ENCODE measurements at places on chromosomes 7 and 10. TPM values are rescaled to one million over a fixed set of nuclear protein-coding genes. Genes with fewer than 3 reads are reported as not detected.
A peak's percentile ranks its signal among the peaks of the same experiment; 100 is the strongest.

PLXDC2 gene
- total RNA-seq = 113 TPM

- H3K27ac ChIP-seq = peak overlapping the region; percentile 81
- peaks cover 52% of the 10 kb centered on the region for H3K4me1 ChIP-seq
- no peak overlapping the region for H3K4me3 ChIP-seq
- H3K27me3 ChIP-seq = no peaks in the 10 kb centered on the region
- no peak for DNase-seq
- no peaks in the 10 kb centered on the region for H3K36me3 ChIP-seq
Measured at GRCh38 chr7:107076781-107077698, 32.5 kb downstream of the PRKAR2B start.

- H3K27ac ChIP-seq = no peak overlapping the region
- H3K36me3 ChIP-seq = no peaks in the 10 kb centered on the region
- peaks cover 2% of the 10 kb centered on the region for H3K4me1 ChIP-seq
- H3K27me3 ChIP-seq = no peaks in the 10 kb centered on the region
- no peak overlapping the region for H3K4me3 ChIP-seq
Measured at GRCh38 chr10:10520491-10521385, 496.9 kb upstream of the CELF2 start.

DNA sequence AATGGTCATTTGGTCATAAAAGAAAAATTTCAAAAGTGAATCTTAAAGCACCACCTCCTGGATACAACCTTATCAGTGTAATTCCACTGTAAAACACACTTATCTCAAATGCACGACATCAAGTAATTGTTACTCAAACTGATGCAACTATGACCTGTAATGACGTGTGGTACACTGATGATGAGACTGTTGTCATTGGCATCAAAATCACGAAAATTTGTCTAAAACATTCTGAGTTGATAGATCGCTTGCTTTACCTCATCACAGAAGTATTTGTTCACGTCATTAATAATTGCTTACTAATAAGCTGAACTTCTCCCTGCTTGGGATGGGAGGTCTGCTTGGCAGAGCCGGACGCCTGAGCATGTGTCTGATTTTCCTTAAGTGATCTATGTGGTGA lies 221.8 kb upstream of the KLF6 start:
- no peak overlapping the region for H3K27ac ChIP-seq
- no peak overlapping the region for H3K4me3 ChIP-seq
- H3K36me3 ChIP-seq = no peaks in the 10 kb centered on the region
- no peaks in the 10 kb centered on the region for H3K27me3 ChIP-seq
- H3K4me1 ChIP-seq = no peaks in the 10 kb centered on the region

CALCR gene
- 0.22 TPM for total RNA-seq

SDK1 gene
- 0.97 TPM for total RNA-seq

GFRA1 gene
- 8.1 TPM for total RNA-seq

DNA sequence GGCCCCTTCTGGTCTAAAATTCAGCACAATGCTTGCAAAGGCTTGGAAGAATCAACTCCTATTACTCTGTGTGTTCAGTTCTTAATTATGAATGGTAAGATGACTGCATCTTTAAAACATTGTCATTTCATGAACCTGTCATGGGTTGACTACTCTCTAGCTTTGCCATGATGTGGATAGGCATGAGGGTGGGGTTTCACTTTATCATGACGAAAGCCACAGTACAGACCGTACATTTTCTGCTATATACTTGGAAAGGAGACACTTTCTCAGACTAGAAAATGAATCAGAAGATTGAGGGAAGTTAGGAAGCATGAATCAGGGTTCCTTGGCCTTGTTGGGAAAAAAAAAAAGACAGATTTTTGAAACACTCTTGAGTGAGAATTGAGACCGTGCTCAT lies 19.7 kb upstream of the MSRB2 start:
- no peaks in the 10 kb centered on the region for H3K4me1 ChIP-seq
- H3K4me3 ChIP-seq = no peak overlapping the region
- peaks cover 15% of the 10 kb centered on the region for H3K27me3 ChIP-seq
- DNase-seq = no peak
- H3K36me3 ChIP-seq = no peaks in the 10 kb centered on the region

GRCh38 chr10:89846786-89847185 lies 145.4 kb downstream of the KIF20B start:
- no peak overlapping the region for H3K27ac ChIP-seq
- H3K36me3 ChIP-seq = no peaks in the 10 kb centered on the region
- H3K4me3 ChIP-seq = no peak overlapping the region
- no peaks in the 10 kb centered on the region for H3K27me3 ChIP-seq
- no peak for DNase-seq

DNA sequence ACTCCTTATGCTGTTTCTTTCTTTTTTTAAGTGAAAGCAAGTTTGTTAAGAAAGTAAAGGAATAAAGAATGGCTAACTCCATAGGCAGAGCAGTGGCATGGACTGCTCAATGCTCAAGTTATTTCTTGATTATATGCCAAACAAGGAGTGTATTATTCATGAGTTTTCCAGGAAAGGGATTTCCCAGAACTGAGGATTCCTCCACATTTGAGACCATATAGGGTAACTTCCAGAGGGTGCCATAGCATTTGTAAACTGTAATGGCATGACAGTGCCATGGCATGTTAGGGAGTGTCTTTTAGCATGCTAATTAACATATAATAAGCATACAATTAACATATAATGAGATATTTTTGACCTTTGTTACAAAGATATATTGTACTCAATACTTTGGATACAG lies 1034.5 kb upstream of the PHF14 start:
- no peaks in the 10 kb centered on the region for H3K4me1 ChIP-seq
- no peak overlapping the region for H3K27ac ChIP-seq
- DNase-seq = no peak
- no peak overlapping the region for H3K4me3 ChIP-seq
- no peaks in the 10 kb centered on the region for H3K36me3 ChIP-seq
- H3K27me3 ChIP-seq = no peaks in the 10 kb centered on the region

- no peaks in the 10 kb centered on the region for H3K27me3 ChIP-seq
- DNase-seq = no peak
- no peak overlapping the region for H3K4me3 ChIP-seq
Measured at GRCh38 chr10:3526727-3527501, 258.1 kb downstream of the KLF6 start.

GRCh38 chr10:58511765-58512490 lies 744 bp upstream of the BICC1 start:
- no peaks in the 10 kb centered on the region for H3K27me3 ChIP-seq
- H3K4me1 ChIP-seq = no peaks in the 10 kb centered on the region
- DNase-seq = peak; percentile 24

ASIC3 gene
- 1.4 TPM for total RNA-seq

PDLIM1 gene
- total RNA-seq = 31.2 TPM

- no peak overlapping the region for H3K27ac ChIP-seq
- H3K36me3 ChIP-seq = no peaks in the 10 kb centered on the region
- no peak overlapping the region for H3K4me3 ChIP-seq
- H3K4me1 ChIP-seq = no peaks in the 10 kb centered on the region
Measured at GRCh38 chr7:85322252-85322651, 135.4 kb upstream of the SEMA3D start.

DNA sequence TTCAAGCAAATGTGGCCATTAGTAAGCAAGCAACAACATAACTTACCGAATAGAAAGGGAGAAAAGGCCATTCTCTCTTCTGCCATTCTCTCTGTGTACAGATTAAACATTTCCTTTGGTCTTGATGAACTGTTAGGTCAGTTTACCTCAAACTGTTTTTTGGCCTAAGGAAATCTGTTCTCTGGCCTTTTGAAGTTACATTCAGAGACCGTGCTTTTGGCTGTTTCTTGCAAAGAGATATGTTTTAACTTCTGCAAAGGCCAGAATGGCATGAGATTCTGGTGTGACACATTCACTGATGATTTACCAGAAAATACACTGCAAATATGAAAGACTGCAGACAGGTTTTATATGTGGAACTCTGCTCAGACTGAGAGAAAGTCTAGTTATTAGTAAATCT lies 22.2 kb downstream of the AHR start:
- peaks cover 36% of the 10 kb centered on the region for H3K4me1 ChIP-seq
- H3K27me3 ChIP-seq = no peaks in the 10 kb centered on the region
- no peaks in the 10 kb centered on the region for H3K36me3 ChIP-seq
- DNase-seq = no peak

DNA sequence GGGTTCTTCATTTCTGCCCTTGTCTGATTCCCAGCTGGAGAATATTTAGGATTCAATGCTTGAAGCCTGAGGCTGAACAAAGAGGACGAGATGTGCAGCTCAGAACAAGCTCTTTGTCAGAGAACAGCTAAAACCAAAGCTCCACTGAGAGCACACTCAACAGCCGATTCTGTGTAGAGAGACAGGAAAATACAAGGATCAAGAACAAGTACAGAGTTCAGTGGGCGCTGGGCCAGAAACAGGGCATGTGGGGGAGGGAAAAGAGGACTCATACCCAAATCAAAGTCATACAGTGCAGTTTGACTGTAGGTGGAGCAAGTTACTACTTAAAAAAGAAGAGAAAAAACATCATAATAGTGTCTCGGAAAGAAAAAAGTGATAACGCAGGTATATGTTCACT lies at the start of gene AGMO:
Gene AGMO (minus strand): TSS at position 181 of the 400 bp plus-strand sequence.
- H3K27me3 ChIP-seq = no peaks in the 10 kb centered on the region
- H3K4me1 ChIP-seq = no peaks in the 10 kb centered on the region
- H3K36me3 ChIP-seq = no peaks in the 10 kb centered on the region
- no peak for DNase-seq

- no peak overlapping the region for H3K27ac ChIP-seq
- no peak for DNase-seq
- H3K4me3 ChIP-seq = no peak overlapping the region
- H3K27me3 ChIP-seq = no peaks in the 10 kb centered on the region
- H3K36me3 ChIP-seq = no peaks in the 10 kb centered on the region
- H3K4me1 ChIP-seq = no peaks in the 10 kb centered on the region
Measured at GRCh38 chr10:50438049-50438936, 185.5 kb downstream of the SGMS1 start.

DNA sequence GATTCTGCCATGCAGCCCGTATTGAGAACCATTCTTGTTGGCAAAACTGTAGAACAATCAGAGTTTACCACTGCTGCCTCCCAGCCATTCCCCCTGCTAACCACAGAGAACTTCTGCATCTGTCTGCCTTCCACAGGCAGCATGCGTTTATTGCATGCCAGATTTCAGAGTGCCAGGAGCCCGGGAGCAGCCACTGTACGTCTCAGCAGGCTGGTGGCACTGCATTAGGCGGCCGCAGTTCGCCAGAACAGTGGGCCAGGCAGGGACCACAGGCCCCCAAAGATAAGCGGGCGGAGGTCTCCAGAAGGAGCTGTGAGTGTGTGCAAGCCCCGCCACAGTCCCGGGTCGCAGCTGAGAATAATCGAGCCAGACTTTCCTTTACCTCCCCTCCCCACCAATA lies 31.8 kb downstream of the ZNF467 start:
- no peak overlapping the region for H3K4me3 ChIP-seq
- no peak overlapping the region for H3K27ac ChIP-seq
- no peaks in the 10 kb centered on the region for H3K36me3 ChIP-seq
- peaks cover 9% of the 10 kb centered on the region for H3K4me1 ChIP-seq

- no peak overlapping the region for H3K4me3 ChIP-seq
- DNase-seq = peak; percentile 57
- no peak overlapping the region for H3K27ac ChIP-seq
Measured at GRCh38 chr10:15791816-15792524, 68.3 kb downstream of the MINDY3 start.

- no peak overlapping the region for H3K4me3 ChIP-seq
- H3K4me1 ChIP-seq = no peaks in the 10 kb centered on the region
- no peak overlapping the region for H3K27ac ChIP-seq
- DNase-seq = no peak
- no peaks in the 10 kb centered on the region for H3K27me3 ChIP-seq
Measured at GRCh38 chr7:9120331-9120730, 686.9 kb downstream of the NXPH1 start.

CTBP2 gene
- 57.1 TPM for total RNA-seq

GRCh38 chr10:124294811-124295770 lies 123.6 kb downstream of the OAT start:
- no peak overlapping the region for H3K4me3 ChIP-seq
- DNase-seq = no peak
- no peaks in the 10 kb centered on the region for H3K4me1 ChIP-seq
- no peaks in the 10 kb centered on the region for H3K36me3 ChIP-seq
- H3K27ac ChIP-seq = no peak overlapping the region

ALOX5 gene
- 35.4 TPM for total RNA-seq

DNA sequence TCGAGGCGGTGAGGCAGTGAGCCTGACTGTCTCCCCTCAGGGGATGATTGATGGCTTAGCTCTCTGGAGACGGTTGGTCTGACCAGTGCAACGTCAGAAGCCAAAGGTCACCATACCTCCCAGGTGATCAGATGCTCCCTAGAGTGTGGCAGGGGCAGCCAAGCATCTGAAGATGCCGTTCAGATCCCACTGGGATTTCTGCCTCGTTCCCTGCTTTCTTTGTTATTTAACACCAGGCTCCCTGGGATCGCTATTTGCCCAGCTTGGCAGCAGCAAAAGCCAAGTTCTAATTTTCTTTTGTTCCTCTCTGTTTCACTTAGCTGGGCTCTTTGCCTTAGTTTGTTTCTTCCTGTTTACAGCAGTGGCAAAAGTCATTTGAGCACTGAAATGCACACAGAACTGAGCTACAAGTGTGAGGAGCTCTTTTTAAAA lies 53.5 kb upstream of the SVIL start:
- H3K36me3 ChIP-seq = no peaks in the 10 kb centered on the region
- H3K27ac ChIP-seq = no peak overlapping the region
- H3K4me1 ChIP-seq = peaks cover 32% of the 10 kb centered on the region
- DNase-seq = no peak

DNA sequence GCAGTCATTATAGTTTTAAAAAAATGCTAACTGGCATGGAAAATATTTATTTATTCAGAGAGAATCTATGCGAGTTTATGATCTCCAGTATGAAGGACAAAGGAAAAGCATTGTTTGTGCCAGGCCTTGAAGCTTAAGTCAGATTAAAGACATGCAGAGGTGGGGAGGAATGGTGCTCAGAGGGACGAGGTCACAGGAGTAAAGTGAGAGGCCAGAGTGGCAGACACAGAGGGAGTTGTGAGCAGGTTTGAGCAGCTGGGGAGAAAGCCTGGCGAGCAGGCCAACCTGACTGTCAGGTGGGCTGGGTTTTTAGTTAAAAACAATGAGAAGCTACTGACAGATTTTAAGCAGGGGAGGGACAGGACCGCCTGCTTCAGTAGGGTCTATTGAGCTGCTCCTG lies 6.8 kb upstream of the CCNY start:
- no peaks in the 10 kb centered on the region for H3K36me3 ChIP-seq
- H3K27me3 ChIP-seq = no peaks in the 10 kb centered on the region
- peaks cover 33% of the 10 kb centered on the region for H3K4me1 ChIP-seq
- H3K27ac ChIP-seq = peak overlapping the region; percentile 60
- DNase-seq = peak; percentile 70

PRPS1L1 gene
- not detected for total RNA-seq

GRCh38 chr7:134954197-134955082 lies 31.9 kb upstream of the AGBL3 start:
- H3K27ac ChIP-seq = no peak overlapping the region
- no peak for DNase-seq
- H3K4me1 ChIP-seq = no peaks in the 10 kb centered on the region
- H3K27me3 ChIP-seq = no peaks in the 10 kb centered on the region
- peaks cover 49% of the 10 kb centered on the region for H3K36me3 ChIP-seq

SEMA3E gene
- total RNA-seq = 0.11 TPM

- no peak for DNase-seq
- H3K4me1 ChIP-seq = peaks cover 12% of the 10 kb centered on the region
- peak overlapping the region; percentile 50 for H3K27ac ChIP-seq
- no peak overlapping the region for H3K4me3 ChIP-seq
- H3K36me3 ChIP-seq = peaks cover 45% of the 10 kb centered on the region
- no peaks in the 10 kb centered on the region for H3K27me3 ChIP-seq
Measured at GRCh38 chr7:44767912-44768627, 19.4 kb downstream of the ZMIZ2 start.
